G401 (cell line): ENCODE measurements at places on chromosomes 12 and 14.

DNA sequence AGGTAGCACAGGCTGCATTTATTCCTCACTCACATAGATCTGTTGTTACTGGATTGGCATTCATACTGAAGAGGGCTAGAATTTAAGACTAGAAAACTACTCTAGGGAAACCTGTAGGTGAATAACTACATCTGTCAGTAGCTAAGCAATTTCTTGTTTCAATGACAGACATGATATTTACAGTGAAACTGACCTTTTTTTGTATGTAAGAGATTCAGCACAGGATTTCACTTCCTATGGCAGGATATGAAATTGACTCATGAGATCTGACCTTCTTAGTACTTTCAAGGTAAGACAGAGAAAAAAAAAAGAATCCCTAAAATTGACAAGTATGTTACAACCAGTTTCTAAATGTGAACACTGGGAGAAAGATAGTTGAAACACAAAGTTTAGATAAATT lies 189.8 kb upstream of the SLC16A7 start:
- no peak for DNase-seq

- DNase-seq = no peak
Observed at GRCh38 chr12:8905546-8905945, 8.8 kb upstream of the PHC1 start.

DNA sequence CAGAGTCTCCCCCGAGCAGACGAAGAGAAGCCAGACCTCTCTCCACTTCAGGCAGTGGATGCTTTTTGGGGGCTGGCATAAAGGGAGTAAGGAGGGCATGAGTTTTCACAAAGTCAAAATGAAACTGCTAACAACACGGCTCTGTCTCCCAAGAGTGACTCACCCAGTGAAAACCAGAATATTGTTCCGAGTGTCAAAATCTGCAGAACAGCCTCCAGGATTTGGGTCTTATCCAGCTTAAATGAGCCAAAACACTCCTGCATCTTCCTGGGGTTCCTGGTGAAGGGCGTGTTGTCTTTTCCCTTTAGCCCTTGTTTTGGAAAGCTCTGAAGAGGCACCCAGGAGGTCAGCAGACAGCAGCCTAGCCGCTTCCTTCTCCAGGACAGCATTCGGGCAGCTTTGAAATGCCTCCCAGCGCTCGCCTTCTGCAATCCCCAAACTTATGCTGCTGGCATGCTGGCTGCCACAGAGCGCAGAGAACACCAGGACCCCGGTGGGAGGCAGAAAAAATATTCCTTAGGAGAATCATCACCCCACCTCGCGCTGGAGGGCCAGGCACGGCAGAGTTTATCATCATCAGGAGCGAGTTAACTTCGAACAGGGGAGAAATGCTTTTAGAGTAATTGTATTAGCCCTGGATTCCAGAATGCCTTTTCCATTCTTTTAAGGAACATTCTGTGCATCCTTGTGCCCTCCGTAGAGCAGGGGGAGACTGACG lies 117.7 kb upstream of the NCOR2 start:
- DNase-seq = peak; percentile 72

DNA sequence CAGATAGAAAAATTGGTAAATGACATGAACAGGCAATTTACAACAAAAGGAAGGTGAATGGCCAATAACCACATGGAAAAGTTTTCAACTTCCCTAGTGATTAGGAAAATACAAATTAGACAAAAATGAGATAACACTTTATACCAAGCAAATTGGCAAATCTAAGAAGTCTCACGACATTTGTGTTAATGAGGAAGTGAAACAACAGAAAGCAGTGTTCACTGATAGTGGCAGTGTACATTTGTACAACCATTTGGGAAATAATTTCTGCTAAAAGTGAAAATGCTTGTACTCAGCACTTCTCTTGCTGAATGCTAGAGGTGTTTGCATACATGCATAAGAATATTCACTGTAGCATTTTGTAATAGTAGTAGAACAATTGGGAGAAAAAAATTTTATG lies 126.6 kb downstream of the LLPH start:
- no peak for DNase-seq

GRCh38 chr12:124218243-124218560 lies 76.7 kb upstream of the RFLNA start:
- no peak for DNase-seq

- no peak for DNase-seq
Observed at GRCh38 chr14:22097072-22097471, 423.5 kb upstream of the OR4E1 start.

DNA sequence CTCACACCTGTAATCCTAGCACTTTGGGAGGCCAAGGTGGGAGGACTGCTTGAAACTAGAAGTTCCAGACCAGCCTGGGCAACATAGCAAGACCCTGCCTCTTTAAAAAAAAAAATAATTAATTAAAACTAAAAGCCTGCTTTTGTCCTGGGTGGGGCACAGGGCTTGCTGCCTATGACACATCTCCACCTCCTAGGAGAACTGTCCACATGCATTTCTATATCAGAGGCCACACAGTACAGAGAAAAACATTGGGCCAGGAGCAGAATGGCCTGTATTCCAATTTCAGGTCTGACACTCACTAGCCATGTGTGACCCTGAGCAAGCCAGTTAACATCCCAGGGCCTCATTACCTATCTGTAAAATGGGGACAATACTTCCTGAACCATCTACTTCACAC lies 31.9 kb downstream of the CCDC88C start:
- DNase-seq = no peak

- DNase-seq = no peak
Observed at GRCh38 chr12:98401427-98401826, 114.0 kb upstream of the TMPO start.

- DNase-seq = no peak
Observed at GRCh38 chr12:103422328-103422727, 73.4 kb downstream of the C12orf42 start.

GRCh38 chr14:94395888-94396574 lies 7.6 kb upstream of the SERPINA1 start:
- DNase-seq = no peak

- no peak for DNase-seq
Observed at GRCh38 chr12:30088259-30088995, 304.7 kb upstream of the TMTC1 start.

DNA sequence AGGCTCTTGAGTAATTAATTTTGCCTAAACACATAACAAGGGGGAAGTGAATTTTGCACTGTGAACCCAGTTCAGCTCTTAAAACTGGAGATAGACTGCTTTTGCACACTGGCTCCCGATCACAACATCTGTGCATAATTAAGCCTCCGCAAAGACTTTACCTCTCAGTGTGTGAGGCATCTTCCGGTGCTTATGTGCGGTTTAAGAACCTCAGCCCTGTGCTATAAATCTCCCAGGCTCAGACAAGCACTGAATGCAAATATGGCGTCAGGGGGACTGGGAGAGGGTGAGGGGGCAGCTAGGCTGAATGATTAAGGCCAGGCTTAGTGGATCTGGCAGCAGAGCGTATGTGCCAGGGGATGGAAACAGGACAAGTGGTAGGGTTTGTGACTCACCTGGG lies 103.3 kb downstream of the ADCK1 start:
- DNase-seq = no peak

GRCh38 chr14:87837296-87837695 lies 155.7 kb downstream of the GALC start:
- no peak for DNase-seq

GRCh38 chr14:61837336-61838229 lies 75.4 kb downstream of the SNAPC1 start:
- peak; percentile 93 for DNase-seq

DNA sequence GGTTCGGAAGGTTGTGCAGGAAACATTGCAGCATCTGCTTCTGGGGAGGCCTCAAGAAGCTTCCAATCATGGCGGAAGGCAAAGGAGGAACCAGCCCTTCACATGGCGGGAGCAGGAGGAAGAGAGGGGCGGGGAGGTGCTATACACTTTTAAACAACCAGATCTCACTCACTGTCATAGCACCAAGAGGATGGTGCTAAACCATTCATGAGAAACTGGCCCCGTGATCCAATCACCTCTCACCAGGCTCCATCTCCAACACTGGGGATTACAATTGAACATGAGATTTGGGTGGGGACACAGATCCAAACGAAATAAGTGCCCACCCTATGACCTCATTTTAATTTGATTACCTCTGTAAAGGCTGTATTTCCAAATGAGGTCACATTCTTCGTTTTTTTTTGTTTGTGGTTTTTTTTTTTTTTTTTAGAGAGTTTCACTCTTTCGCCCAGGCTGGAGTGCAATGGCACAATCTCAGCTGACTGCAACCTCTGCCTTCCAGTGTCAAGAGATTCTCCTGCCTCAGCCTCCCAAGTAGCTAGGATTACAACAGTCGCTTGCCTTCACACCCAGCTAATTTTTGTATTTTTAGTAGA lies 11.4 kb upstream of the ORAI1 start:
- DNase-seq = no peak

DNA sequence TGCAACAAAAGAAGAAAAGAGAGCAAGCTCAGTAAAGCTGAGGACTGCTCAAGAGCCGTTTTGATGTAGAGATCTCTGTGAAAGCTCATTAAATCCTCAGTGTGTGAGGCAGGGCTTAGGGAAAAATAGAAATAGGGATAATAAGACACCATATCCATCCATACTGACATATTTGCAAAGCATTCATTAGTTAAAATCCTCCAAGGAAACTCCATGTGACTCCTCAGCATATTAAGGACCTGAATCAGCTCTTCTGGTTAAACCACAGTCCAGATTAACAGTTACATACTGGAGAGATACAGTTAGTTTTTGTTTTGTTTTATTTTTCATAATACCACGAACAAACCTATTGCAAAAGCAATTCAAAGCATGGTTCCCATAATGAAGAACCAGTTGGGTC lies 288.2 kb downstream of the PAWR start:
- DNase-seq = no peak

GRCh38 chr12:111178181-111179081 lies 190.5 kb downstream of the PHETA1 start:
- DNase-seq = no peak

- no peak for DNase-seq
Observed at GRCh38 chr12:109741286-109741969, 27.8 kb downstream of the FAM222A start.

- no peak for DNase-seq
Observed at GRCh38 chr14:86022031-86022629, 492.2 kb downstream of the FLRT2 start.

DNA sequence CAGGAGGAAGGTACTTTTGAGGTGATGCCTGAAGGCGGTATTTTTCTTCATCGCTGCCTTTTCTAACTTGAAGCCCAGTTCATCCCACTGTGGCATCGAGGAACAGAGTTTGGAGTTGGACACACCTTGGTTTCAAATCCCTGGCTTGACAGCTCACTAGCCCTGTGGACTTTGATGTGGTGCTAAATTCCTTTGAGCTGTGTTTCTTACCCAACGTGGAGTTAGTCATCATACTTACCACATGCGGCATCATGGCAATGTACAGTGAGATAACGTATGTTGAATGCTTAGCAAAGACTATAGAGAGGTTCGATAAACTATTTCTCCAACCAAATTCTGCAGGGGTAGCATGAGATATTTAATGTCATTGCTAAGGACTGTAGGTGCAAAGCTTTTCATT lies 3.4 kb downstream of the PLEKHG3 start:
- no peak for DNase-seq

DNA sequence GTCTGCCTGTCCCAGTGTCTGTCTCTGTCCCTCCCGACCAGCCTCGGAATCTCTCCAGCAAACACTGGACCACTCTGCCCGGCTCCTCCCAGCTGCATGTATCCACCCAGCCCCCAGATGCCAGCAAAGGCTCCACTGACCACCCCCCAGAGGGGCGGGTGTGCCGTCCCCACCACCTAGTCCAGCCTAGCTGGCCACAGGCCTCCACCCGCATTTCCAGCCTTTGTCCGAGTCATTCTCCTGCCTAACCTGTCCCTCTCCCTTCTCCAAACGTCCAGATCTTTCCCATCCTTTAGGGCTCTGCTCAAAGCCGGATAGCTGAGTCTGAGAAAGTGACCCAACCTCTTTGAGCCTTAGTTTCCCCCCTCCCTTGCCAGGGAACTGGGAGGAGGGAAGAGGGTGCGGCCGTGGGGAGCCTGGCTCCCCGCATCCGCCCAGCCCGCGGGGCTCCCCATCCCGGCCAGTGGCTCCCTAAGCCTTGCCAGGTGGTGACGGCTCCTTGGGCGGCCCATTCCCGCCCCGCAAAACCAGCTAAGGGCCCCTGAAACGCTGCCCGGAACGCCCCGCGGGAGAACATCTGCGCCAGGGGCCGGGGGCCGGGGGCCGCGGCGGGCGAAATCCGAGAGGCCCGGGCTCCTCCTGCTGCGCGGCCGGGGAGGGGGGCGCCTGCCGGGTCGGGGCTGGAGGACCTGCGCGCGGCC lies 34.6 kb upstream of the ANKRD9 start:
- DNase-seq = no peak

DNA sequence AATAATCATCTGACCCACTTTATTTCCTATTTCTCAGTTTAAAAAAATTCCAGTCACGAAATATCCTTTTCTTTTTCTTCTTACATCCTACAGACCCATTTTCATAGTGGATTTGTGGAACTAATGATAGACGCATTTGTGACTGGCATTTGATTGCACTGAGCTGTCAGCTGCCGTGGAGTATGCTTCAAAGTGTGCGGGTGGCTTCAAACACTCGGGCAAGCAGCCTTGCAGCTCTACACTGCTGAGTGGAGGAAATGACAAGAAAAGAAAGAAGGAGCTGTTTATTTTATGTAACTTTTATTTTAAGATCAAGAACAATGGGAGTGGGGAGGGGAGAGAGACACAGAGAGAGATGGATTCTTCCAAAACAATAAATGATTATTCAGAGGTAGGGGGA lies 112.8 kb upstream of the NAP1L1 start:
- DNase-seq = no peak

DNA sequence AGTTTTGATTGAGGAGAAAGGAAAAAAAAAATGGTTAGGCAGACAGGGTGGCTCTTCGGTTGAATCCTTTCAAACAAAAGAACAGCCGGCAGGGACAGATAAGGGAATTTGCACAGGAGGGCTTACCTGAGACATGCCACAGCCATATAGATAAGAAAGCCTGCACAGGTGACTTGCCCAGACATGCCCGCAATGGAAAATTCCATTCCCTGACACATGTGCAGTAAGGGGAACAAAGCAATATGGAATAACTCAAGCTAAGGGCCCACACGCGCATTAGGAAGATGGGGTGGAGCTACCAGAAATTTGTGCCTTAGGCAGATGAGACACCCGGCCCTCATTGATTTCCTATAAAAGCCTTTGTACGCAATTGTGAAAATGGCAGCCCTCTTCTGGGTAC lies 86.7 kb downstream of the TMEM260 start:
- no peak for DNase-seq
